ENCODE measurements at places on chromosomes 6 and 20.

DNA sequence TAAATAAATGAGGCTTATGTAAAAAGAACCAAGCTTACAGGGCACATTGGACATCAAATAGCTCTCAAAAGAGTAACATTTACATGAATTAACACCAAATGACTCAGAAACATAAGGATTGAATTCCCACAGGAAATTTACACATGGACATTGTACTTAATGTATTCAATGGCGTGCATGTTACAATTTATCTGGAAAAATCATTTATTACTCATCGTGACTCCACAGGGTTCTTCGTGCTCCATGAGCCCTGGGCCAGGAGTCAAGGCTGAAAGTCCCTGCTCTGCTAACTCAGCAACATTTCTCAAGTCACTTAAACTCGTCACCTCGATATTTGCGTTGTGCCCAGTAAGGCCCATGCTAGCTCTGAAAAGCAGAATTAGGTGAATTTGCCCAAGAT is 158.5 kb downstream of the PHACTR1 start:
- DNase-seq = no peak

DNA sequence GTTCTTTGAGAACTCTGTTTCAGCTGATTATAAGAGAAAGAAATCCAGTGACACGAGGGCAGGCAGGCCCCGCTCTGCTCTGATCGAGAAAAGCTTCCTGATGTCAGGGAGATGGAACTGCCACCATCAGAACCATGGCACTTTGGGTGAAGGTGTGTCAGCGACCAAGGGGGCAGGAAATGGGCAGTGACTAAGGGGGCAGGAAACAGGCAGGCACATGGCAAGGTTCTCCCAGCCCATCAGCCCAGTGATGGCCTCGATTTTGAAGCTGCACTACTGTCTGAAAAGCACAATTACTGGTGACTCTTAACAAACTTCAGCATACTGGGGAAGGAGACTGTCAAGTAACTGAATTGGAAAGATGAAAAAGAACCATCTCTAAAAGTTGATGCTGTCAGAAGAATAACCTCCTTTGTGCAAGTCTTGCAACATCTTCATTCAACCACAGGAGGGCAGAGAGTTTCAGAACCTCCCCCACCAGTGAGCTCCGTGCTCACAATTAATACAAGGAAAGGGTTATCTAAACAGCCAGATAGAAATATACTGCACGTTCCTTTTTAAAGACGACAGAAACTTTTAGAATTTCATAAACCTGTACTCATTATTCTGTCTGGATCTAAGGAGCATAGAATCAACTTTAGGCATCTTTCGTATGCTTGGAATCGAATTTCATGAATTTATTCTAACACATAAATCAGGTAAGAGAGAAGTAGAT is 39.1 kb downstream of the TMX4 start:
- peak; percentile 12 for DNase-seq

DNA sequence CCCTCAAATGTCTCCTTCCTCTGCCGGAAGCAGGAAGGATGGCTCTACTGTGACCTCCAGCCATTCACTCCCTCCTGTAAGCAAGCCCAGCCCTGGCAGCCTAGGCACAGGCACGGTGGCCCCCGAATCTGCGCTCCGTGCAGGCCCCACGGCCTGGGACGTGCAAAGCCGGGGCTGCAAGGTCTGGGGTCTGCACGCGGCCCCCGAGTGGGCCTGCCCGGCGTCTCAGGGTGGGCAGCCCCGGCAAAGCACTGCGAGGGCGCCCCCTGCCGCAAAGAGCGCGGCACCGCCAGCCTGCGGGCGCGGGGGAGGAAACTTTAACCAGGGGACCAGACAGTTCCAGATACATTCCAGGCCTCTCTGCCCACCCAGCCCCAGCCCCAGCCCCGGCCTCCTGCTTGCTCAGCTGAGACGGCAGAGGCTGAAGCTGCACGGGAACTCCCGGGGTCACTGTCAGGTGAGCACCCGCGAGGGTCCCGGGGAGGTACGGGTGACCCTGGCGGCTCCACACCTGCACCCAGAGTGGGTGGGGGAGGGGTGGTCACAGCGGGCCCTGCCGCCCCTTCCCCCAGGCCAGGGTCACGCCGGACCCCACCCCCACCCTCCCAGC is 98.8 kb downstream of the ASXL1 start:
- no peak for DNase-seq

DNA sequence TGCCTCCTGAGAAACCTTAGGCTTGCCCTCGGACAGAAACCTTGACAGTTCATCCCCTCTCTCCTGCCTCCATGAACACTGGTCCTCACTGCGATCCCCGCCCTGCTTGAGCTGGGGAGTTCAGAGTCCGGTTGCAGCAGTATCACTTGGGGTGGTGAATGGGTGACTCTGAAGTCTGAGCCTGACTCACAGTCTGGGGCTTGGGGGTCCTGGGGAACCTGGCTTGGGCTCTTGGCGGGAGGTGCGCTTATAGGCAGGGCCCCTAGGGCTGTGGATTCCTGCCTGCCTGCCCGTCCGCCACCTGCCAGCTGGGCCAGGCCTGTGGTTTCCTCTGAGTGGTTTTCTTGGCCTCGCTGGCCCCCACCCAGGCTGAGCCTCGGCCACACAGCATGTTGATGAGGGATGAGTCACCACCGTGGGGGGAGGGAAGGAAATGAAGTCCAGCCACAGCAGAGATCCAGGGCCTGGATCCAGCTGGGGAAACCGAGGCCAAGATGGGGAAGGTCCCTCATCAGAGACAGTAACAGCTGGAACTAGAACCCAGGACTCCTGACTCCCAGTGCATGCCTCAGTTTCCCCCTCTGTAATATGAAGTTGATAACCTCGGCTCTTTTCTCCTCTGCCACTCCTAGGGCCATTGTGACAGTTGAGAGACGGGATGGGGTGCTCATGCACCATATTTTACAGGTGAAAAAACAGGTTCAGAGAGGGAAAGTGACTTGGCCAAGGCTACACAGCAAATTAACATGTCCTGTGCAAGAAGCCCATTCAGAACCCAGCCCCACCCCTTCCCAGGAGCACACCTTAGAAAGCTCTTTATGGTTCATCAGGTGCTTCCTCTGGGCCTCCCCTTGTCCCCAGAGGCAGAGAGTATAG is 9.2 kb downstream of the FOXS1 start:
- peak; percentile 80 for DNase-seq

DNA sequence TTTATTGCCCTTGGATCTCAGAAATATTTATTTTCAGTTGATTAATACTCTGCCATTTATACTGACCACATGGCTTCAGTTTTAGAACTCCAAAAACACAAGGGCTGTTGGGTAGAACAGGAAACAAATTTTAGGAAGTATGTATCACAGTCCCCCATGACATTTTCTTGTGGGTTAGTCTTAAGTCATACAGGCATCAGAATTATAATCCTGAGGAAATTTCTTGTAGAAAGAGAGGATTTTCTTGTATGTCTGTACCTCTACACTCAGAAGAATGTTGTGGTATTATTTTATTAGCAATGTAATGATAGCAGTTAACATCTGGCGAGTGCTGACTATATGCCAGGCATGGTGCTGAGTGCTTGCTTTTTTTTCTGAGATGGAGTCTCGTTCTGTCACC is 302.9 kb downstream of the CLIC5 start:
- no peak for DNase-seq

- no peak for DNase-seq
Observed at GRCh38 chr6:123967905-123968304, 164.2 kb downstream of the NKAIN2 start.

DNA sequence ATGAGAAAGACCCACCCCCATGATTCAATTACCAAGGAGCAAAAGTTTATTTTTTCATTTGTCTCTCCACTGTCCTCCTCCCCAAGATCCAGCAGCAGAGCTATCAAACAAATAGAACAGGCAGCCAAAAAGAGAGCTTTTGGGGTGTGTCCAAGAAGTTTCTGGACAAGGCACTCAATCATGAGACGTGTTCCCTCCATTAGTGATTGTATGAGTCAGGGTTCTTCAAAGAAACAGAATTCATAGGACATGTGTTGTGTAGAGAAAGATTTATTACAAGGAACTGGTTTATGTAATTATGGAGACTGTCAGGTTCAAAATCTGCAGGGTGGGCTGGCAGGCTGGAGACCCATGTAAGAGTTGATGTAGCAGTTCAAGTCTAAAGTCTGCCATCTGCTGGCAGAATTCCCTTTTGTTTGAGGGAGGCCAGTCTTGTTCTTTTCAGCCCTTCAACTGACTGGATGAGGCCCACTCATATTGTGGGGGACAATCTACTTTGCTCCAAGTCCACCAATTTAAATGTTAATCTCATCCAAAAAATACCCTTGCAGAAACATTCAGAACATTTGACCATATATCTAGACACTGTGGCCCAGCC is 248.1 kb upstream of the OPRM1 start:
- DNase-seq = no peak

GRCh38 chr6:76250666-76251065 is 178.2 kb upstream of the IMPG1 start:
- DNase-seq = no peak

DNA sequence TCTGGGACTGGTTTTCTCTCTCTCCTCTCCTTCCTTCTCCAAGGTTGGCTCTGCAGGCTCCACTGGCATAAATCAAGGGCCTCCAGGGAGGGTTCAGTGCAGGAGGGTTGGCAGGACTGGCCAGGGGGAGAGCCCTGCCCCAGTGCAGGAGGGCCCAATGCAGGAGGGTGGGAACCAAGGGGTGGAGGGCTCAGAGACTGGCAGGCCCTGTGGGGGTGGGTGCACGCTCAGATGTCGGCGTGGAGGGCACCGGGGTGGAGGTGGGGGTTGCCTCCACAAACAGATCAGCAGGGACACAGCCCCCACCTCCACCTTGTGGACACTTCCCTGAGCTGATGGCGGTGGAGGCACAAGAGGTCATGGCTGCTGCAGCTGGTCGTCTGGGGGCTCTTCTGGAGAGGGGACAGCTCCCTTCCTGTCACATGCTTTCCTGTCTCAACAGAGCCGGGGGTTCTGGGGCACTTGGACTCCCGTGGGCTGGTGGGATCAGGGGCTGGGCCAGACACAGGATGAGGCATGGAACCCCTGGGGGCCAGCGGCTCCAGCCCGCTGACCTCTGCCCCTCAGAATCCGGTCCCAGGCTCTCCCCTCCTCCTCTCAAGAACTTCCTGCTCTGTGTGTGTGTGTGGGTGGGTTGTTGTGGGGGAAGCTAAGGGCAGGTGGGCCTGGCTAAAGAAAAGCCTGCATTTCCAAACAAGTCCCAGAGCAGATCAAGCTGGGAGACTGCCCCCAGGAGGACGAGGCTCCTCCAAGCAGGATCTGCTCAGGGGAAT is 2.7 kb upstream of the ABHD16B start:
- DNase-seq = peak; percentile 82

GRCh38 chr20:8153281-8153908 is 21.3 kb downstream of the PLCB1 start:
- peak; percentile 64 for DNase-seq

GRCh38 chr6:158266131-158266530 is 46.1 kb upstream of the TULP4 start:
- DNase-seq = no peak

DNA sequence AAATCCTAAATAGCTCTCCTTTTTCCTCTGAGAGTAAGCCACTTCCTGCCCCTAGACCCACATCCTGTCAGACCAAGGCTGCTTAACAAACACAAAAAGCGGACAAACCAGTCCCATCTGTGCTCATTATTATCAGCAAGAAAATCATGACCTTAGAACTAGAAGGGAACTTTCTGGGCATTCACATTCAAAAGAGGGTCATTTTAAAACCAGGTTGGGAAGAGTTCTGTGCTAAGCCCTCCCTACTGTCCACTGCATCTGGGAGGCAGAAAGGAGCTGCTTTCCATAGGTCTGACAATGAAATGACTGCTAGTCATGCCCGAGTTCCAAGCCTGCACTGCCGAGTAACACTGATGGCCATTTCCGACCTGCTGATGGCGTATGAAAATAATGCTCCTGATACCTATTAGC is 15.4 kb downstream of the EZR start:
- no peak for DNase-seq

GRCh38 chr6:154986787-154987235 is 8.3 kb upstream of the TIAM2 start:
- no peak for DNase-seq

- no peak for DNase-seq
Observed at GRCh38 chr6:14037402-14038277, 79.9 kb upstream of the CD83 start.

- no peak for DNase-seq
Observed at GRCh38 chr6:23173234-23173633, 603.9 kb downstream of the HDGFL1 start.

DNA sequence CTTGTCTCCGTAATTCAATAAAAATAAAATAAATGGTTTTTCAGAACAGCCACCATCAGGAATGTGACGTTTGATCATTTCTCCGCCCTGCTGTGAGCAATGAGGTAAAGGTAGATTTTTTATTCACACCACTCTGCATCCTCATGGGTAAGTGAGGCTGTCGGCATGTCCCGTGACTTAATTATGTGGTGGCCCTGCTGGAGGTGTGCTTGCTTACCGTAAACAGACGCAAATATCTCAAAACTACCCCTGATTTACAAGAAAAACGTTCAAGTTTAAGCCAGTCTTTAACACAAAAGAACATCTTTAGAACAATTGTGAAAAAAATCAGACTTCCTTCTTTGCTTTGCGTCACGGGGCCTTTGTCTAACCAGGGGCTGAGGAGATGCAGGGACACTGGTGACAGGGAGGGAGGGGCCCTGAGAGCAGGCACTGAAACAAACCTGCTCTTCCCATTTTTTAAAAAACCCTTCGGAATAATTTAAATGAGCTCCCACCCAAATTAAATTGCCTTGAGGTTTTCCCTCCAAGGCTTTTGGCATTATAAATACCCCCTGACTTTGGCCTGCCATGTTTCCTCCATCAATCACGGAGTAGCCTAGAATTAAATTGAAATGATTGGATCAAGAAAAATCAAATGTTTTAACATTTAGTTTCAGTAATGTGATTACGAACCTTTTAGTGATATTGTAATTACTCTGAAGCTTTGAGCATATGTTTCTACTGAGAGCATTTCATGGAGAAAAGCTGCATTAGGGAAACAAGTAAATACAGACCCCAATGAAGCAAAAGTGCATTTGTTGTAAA is 13.4 kb downstream of the PRKN start:
- DNase-seq = no peak

DNA sequence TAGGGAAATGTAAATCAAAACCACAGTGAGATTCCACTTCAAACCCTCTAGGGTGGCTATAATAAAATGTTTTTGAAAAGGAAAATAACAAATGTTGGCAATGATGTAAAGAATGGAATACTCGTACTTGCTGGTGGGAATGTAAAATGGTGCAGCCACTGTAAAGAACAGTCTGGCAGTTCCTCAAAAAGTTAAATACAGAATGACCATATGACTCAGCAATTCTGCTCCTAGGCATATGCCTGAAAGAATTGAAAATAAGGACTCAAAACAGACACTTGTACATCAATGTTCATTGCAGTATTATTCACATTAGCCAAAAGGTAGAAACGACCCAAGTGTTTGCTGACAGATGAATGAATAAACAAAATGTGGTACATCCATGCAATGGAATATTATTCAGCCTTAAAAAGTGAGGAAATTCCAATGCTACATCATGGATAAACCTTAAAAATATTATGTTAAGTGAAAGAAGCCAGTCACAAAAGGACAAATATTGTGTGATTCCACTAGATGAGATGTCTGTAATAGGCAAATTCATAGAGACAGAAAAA is 10.2 kb upstream of the RNF114 start:
- no peak for DNase-seq

GRCh38 chr20:50467718-50468356 is 42.3 kb upstream of the PTPN1 start:
- no peak for DNase-seq

Measured in smooth muscle cell of the brain vasculature (primary cell).